ENCODE measurements at places on chromosomes 1 and 21.

- DNase-seq = no peak
Observed at GRCh38 chr1:72115290-72115689, 167.0 kb downstream of the NEGR1 start.

GRCh38 chr1:13697738-13698137 is 2.2 kb upstream of the PRDM2 start:
- DNase-seq = no peak

DNA sequence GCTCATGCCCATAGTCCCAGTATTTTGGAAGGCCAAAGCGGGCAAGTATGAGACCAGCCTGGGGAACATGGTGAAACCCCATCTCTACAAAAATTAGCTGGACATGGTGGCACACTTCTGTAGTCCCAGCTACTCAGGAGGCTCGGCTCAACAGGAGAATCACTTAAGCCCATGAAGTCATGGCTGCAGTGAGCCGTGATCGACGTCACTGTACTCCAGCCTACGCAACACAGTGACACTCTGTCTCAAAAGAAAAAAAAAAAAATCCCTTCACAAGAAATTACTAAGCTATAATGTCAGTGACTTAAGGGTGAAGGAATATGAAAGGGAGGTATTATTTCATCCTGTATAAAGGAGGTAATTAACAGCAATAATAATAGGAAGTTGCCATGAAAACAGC is 99.8 kb downstream of the ACBD6 start:
- no peak for DNase-seq

DNA sequence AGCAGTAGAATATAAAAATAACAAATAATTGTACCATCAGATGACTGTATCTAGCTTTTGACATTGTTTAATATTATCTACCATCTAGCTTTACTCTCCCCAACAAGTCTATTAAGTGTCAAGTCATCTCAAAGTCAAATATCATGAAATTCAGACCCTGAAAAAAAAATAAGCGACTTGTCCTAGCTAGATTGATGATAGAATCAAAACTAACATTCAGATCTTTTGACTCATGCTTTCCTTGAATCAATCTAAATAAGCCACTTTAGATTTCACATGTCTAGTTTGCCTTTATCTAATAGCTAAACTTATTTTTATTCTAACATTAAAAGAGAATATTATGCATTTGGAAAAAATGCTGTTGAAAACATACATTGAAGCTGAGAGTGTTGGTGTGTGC is 35.4 kb downstream of the CRB1 start:
- no peak for DNase-seq

- DNase-seq = no peak
Observed at GRCh38 chr1:154886281-154887015, 16.4 kb upstream of the KCNN3 start.

- no peak for DNase-seq
Observed at GRCh38 chr1:74570797-74571492, 58.5 kb upstream of the LRRC53 start.

DNA sequence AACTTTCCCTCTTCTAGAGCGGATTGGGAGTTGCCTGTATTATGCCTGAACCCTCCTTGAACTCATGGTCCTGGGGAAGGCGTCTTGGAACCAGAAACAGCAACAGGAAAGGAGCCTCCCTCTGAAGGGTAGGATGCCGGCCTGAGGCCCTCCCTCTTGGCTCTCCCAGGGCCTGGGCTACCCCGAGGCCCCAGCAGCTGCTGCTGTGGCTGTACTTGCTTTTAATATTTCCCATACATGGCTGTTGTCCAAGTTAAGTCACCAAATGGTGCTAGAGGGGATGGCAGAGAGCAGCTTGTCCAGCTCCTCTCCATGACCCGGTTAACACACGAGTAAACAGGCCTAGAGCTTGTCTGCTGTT is 10.5 kb downstream of the CHRNB2 start:
- no peak for DNase-seq

DNA sequence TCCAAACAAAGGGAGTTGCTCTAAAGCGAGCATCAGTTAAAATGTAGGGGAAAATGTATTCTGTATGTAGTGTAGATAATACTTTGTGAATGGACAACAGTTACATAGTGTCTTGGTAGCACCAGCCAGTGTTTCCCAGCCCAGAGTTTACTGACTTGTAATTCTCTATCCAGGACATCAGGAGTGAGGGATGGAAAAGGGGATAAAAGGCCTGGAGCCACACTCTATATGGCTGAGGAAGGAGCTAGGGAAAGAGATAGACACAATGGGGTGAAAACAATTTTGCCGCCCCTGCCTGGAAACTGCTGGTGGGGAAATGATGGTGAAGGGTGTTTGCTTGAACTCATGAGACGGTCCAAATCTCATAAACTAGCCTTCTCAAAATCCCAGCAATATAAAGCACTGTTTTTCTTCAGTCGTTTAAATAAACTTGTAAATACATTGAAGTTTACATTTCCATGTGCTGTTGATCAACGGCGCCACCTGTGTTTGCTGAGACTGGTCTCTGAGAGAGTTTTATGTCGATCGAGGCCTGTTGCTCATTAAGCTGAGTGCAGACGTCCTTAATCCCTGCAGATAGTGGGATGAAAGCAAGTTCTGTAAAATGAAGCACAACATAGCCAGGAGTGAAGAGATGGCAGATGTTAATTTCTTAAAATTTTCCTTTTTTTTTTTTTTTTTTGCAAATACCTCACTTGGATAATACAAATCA is 27.9 kb upstream of the AGO1 start:
- no peak for DNase-seq

- DNase-seq = no peak
Observed at GRCh38 chr1:1048765-1049164, 25.3 kb downstream of the RNF223 start.

GRCh38 chr1:7293702-7294629 is 477.1 kb upstream of the VAMP3 start:
- DNase-seq = no peak

DNA sequence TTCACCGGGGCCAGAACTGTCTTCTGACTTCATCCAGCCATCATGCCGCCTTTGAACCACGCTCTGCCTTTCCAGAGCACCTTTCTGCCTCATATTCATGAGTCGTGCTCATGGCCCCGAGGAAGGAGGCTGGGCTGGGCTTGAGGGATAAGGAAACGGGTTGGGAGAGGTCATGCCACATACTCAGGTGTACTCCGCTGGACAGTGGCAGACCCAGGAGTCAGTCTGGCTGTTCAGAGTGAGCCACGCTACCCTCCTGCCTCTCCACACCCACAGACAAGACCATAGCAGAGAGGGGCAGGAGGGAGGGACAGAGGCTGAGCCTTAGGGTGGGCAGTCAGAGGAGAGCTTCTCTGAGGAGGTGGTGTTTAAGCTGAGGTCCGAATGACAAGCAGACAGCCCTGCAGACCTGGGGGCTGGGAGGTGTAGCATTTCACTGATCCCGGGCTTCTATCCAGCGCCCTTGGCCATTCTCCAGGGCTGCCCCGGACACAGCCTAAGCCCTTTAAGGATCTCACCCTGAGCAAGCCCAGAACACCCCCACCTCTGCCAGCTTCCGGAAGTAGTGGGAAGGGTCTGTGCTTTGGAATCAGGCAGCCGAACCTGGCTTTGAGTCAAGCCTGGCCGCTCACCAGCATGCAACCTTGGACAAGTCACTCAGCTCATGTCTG is 102.3 kb downstream of the LACTBL1 start:
- no peak for DNase-seq

DNA sequence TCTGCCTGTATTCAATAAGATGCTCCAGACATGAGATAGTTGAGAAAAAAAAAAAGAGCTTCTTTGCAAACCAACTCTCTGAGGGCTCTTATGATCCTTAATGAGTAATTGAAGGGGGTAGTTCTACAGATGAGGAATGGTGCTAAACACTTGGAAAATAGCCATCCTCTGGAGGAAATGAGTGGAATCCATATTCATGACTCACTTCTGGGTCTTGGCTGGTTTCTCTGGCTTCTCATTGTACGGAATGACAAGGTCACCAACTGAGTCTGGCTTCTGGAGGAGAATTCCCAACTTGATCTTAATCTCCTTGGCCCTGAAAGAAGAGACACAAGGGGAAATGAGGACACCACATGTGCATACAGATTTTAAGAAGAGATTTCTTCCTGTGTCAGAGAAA is 34.7 kb downstream of the RGS5 start:
- no peak for DNase-seq

DNA sequence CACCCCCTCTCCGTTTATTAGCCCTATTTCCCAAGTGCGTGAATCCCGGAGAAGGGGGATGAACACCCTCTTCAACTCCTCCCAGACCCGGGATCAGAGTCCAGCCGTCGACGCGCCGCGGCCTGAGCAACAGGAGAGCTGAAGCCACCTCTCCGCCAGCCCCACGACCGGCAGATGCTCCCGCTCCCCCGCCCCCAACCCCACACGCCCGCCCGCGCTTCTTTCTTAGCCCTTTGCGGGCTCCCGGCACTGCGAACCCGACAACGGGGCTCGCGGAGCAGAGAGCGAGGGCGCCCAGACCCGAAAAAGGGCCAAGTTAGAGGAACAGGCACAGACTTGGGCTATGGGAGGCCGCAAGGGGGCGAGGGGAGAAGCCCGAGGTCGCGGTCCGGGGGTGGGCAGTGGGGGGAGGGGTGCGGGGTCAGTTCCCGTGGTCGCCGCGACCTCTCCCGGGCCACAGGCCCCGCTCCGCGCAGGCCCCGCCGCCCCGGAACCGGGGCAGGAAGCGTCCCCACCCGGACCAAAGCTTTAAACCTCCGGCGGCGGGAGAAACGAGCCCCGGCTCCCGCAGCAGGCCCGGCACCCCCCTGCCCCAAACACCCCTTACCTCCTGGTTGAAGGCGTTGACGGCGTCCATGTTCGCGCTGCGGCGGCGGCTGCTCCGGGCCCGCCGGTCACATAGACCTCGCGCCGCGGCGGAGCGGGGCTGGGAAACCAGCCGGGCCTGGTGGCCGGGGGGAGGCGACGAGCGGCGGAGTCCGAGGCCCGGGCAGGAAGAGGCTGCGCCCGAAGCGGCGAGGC is 662 bp downstream of the SCAF4 start:
- no peak for DNase-seq

DNA sequence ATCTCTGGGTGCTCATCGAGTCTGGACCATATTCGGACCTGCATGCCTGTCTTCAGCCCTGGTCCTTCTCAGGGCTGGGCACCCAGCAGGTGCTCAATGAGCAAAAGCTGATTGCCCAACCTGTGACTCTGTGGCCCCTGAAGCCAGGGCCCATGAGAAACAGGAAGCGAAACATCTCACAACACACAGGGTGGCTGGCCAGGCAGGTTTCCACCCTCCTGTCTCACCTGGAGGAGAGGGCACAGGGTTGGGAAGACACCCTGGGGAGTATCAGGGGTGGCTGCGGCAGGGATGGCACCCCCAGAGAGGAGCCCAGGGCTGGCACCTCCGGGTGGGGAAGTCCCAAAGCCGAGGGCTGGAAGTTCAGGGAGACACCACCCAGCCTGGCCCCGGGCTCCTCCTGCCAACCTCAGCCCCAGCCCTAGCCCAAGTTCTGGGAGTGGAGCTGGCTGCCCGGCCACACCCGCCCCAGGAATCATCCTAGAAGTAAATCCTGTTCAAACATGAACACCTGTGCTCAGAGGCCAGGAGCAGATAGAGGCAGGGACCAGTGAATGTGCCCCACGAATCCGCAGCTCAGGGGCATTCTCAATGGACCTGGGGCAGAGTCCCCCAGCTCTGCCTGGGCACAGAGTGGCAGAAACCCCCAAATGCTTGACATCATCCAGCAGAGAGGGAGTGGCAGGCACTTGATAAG is 54.6 kb downstream of the RAP1GAP start:
- DNase-seq = no peak

DNA sequence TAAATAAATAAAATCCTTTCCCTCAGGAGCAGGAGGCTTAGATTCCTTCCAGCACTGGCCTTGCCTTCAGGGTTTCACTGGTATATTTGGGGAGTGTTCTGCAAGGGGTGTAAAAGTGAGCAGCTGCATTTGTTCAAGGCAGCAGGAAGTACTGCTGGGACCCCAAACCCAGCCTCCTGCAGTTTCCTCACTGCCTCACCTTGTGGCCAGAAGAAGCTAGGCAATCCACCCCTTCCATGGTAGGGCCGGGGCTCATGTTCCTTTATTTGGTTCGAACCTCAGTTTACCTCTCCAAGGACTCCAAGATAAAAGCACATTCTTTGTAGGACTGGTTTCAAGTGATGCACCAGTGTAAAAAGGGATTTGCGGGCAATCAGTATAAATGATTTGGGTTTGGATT is 21.0 kb upstream of the CFAP126 start:
- DNase-seq = no peak

DNA sequence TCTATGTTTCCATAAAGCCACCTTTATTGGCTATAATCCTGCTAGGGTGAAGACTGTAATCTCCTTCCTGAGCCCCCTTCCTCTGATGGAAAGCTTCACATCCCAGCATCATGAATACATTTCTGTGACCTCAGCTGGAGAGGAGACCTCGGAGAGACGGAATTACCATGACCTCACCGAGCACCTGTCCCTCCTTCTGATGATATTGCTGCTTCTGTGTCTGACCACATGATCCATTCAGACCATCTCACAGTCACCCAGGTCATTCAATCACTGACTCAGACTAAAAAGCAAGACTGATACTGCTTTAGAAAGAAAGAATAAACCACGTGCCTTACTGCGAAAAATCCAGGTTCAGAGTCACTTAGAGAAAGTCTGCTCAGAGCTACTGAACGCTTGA is 8.8 kb downstream of the KCND3 start:
- DNase-seq = no peak

DNA sequence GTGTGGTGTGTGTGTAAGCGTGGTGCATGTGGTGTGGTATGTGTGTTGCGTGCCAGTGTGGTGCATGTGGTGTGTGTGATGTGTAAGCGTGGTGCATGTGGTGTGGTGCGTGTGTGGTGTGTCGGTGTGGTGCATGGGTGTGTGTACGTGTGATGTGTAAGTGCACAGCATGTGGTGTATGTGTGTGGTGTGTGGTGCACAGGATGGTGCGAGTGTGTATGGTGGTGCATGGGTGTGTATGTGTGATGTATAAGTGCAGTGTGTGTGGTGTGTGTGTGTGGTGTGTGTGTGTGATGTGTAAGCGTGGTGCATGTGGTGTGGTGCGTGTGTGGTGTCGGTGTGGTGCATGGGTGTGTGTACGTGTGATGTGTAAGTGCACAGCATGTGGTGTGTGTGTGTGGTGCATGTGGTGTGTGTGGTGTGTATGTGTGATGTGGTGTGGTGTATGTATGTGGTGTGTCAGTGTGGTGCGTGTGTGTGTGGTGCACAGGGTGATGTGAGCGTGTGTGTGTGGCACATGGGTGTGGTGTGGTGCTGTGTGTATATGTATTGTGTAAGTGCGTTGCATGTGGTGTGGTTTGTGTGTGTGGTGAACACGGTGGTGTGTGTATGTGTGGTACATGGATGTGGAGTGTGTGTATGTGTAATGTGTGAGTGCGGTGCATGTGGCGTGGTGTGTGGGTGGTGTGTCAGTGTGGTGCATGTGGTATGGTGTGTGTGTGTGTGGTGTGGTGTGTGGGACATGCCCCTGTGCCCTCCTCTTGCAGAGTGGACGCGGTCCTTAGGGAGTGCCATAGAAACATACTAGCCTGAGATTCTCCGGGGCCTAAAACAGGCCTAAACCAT is 1.1 kb upstream of the C2CD2 start:
- no peak for DNase-seq

GRCh38 chr1:145824499-145824842 is 471 bp downstream of the POLR3C start:
- no peak for DNase-seq
